Osteoblast (primary cell): ENCODE measurements at places on chromosomes 11 and 22.

DNA sequence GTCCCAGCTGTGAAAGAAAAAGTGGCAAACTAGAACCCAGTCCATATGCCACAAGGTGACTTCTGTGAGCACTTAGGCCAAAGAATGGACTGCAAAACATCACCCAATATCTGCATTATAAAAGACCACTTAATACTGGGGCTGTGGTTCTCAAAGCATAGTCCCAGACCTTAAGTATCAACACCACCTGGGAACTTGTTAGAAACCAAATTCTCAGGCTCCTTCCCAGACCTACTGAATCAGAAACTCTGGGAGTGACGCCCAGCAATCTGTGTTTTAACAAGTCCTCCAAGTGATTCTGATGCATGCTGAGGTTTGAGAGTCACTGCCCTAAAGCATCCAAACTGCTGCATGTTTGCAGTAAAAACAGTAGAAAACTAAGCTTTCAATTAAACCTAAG, 81.3 kb downstream of the SERGEF start:
- DNase-seq, result no peak

GRCh38 chr11:115944596-115944995, 440.4 kb upstream of the CADM1 start:
- DNase-seq, result no peak

DNA sequence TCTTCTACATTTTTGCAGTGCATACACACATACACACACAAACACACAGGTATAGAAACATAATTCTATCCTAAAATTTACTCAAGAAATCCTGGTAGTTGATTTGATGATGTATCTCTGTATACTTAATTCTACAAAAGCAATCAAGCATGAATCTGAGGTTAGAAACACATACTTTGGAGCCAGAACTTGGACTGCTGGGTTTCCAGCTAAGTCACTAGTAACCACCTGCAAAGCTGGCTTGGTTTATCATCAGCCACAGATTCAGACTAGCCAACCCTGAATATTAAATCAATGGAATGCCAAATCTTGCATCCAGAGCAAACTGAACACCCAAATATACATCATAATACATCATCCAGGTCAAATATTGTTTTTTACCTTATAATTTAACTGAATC, 24.8 kb upstream of the POU2AF2 start:
- DNase-seq, result no peak

- DNase-seq, result no peak
Measured at GRCh38 chr11:36356201-36356600, 60.1 kb downstream of the PRR5L start.

DNA sequence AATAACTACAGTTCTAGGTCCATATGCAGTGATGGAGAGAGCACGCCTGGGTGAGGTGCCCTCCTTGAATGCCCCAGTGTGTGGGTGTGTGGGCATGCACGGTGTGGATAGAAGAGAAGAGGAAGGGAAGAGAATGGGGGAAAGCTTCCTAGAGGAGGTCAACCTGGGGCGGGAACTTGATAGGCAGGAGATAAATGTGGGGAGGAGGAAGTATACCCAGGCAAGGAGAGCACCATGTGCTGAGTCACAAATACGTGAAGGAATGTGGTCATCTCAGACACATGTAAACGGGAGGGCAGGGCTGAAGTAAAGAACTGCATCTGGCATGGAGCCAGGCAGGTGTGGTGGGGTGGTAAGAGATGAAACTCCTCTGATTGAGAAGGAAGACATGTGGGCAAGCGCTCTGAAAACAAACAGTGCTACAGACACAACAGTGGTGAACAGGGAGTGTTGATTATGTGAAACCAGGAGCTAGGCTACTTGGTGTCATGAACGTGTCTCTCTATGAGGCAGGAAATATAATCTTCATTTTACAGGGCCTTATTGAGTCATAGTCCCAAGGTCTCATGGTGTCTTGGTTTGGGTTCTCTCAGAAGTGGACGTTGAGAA, 61.5 kb upstream of the EED start:
- no peak for DNase-seq

DNA sequence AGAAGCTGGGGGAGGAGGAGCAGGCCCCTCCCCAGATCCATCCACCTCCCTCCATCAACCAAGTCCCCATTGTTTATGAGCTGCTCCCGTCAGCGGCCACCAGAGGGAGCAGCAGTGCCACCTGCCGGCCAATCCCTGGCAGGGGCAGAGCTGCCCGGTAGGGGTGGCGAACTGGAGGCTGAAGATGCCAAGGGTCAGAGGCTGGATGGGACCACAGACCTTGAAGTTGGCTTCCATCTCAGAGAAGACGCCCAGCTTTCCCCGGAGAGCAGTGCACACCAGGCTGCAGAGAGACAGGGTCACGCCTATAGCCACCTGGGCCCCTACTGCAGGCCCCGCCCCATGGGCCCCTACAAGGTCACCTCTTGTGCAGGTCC, 3.6 kb downstream of the FIBP start:
- DNase-seq, result peak; percentile 99

GRCh38 chr11:60762851-60763691, 6.4 kb downstream of the MS4A15 start:
- DNase-seq, result no peak

DNA sequence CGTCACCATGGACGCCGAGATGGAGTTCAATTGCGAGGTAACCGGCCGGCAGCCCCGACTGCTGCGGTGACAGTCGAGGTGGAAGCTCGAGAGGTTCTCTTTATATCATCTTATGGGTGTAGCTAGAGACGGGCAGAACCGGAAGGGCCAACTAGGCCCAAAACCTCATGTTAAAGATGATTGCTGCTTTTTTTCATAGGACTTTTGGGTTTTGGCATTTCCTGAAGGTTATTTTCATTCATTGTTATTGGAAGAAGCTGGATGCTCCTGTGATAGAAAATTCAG, 585 bp downstream of the NF2 start:
- no peak for DNase-seq

DNA sequence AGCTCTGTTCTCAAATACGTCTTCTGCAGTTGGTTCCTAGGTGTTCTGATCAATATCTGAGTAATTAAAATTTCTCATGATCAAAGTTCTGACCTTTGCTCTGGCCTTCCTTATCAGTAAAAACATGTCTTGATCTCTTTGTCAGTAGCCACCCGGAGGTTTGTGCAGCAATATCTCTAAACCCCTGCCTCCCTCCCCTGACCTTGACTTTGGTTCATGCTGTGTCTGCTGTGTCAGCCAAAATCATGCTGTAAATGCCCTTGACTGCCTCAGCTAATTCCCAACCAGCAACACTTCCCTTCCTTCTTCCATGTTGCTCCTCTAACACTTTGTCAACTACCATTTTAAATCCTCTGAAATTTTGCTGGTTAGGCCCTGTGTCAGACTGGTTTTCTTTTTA, 424.7 kb downstream of the FAM181B start:
- DNase-seq, result peak; percentile 25

DNA sequence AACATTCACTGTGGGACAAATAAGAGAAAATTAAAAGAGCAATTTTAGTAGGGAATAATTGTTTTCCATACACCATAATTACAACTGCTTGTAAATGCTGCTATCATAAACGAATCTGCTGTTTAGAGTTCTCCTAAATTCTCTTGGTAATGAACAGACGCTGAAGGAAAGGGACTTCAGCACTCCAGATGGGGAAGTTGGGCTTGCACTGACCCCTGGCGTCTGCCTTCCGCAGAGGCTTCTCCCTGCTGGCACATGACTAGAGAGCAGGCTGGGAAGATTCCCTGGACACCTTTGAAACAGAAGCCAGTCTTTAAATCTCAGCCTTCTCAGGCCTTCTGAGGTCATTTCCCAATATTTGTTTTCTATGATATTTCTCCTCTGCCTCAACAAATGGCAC, 84.1 kb downstream of the NXPE2 start:
- no peak for DNase-seq

DNA sequence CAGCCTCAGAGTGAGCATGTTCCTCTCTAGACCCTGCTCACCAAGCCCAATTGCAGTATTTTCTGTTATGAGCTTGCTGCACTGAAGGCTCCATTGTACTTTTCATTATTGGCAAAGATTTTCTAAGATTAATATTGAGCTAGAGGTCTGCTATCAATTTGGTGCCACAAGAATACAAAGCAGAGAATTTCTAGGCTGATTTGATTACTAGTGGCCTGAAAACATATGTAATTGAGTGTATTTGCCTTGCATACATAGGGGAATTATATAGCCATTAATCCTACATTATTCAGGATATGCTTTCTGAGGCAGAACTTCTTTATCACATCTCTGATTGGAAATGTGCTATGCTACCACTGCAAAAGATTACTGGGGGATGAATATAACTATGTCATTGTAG, 322.9 kb upstream of the ZC3H12C start:
- no peak for DNase-seq

DNA sequence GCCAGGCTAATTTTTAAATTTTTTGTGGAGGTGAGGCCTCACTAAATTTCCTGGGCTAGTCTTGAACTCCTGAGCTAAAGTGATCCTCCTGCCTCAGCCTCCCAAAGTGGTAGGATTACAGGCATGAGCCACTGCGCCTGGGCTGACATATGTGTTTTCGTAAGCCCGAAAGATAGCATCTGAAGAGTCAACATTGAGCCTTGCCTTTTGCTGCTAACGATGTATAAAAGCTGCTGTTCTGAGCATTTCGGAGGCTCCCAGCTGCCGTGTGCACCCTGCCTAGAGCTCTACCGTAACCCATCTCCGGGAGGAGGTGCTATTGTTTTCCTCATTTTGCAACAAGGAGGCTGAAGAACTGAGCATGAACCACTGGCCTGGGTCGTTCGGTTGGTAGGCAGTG, 18.1 kb upstream of the PPP6R3 start:
- peak; percentile 21 for DNase-seq

DNA sequence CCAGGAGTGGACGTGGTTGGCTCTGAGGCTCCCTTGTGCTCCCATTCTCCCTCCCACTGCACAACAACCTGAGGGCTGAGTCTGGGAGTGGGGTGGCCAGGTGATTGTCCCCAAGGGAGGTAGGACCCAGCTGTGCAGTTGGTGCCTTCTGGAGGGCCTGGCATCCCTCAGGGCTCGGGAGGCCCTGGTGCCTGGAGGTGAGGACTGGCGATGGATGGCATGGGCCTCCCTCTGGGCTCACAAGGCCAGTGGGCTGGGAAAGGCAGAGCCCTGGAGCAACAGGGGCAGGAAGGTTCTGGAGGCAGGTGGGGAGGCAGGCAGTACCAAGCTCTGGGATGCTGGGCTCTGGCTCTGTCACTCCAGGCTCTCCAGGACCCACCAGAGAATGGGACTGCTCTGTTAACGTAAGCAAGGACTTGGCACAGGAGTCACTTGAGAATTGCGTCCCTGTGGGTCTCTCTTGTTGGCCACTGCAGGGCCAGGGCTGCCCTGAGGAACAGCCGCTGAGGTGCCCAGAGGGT, 114.2 kb downstream of the KCNQ1OT1 start:
- peak; percentile 82 for DNase-seq

DNA sequence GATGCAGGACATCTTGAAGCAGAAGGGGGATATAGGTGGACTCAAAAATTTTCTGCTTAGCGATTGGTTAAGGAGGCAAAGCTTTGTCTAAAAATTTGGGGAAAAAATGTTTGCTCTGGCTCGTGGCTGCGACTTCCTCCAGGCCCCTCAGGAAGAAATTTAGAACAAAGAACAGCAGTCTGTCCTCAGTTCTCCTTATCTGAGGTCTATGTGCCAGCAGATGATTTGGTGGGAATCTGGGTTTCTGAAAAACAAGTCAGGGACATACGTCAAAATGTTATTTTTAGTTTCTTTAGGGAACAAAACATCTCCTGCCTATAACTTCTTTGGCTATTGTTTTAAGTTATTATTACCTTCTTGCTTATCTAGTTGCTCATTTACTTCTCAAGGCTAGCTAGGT, 8.1 kb downstream of the OR6M1 start:
- DNase-seq, result no peak

DNA sequence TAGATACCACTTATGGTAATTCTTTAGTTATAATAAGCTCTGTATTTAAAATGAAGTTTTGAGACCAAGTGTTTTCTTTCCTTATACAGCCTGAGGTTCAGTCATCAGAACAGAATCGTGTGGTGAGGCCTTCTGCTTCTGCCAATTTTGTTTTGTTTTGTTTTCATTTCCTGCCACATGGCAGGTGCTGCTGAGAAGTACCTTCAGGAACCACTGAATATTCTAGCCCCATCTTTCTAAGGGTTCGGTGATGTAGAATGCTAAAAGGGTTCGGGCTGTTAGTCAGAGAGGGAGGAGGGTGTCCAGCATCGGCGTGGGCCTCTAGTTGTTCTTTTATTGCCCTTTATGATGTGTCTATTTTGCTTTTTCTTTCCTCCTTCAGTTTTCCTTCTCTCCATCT, 25.8 kb downstream of the TNRC6B start:
- DNase-seq, result peak; percentile 62

GRCh38 chr11:100396266-100396665, 290.8 kb upstream of the ARHGAP42 start:
- no peak for DNase-seq

DNA sequence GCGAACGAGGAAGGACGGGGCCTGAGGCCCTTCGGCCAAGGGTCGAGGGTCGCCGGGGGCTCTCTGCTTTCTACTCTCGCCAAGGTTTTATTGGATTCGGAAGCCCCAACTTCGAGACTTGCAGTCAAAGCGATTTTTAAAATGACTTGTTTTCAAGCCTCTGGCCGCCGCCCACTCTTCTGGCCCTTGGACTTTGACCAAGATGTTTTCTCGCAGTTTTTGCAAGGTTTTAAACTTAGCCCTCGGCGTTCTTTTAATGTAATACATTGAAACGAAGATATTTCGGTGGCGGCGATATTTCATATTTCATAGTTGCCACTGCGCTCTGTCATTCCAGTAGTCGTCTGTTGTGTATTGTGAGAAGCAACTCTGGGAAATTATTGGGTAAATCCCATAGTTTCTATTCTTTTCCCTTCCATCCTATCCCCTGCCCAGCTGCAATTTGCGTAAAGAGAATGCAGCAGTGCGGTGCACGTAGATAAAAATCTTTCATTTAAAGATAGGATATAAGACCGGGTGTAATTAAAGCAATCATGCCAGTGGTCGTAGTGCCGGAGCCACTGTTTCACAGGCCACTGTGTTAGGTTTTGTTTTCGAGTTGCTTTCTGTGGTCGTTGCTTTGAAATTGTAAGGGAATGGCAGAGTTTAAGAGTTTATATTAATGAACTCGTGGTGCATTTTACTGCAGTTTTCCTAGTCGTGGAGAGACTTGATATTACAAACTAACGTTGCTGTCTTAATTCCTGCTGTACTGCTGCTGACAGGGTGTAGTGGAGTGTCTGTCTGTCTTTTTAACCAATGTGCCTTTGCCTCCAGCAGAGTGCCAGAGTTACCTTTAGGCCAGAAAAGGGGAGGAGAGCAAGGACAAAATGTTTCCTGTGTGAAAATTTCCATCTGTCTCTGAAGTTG, 702 bp downstream of the BIRC2 start:
- no peak for DNase-seq

- DNase-seq, result peak; percentile 91
Measured at GRCh38 chr11:7512525-7513233, 1.1 kb upstream of the PPFIBP2 start.
